Prostate gland (tissue), 2 donors: ENCODE measurements at places on chromosomes 7 and 10. TPM values are rescaled to one million over a fixed set of nuclear protein-coding genes. Genes with fewer than 3 reads are reported as not detected.

DNA sequence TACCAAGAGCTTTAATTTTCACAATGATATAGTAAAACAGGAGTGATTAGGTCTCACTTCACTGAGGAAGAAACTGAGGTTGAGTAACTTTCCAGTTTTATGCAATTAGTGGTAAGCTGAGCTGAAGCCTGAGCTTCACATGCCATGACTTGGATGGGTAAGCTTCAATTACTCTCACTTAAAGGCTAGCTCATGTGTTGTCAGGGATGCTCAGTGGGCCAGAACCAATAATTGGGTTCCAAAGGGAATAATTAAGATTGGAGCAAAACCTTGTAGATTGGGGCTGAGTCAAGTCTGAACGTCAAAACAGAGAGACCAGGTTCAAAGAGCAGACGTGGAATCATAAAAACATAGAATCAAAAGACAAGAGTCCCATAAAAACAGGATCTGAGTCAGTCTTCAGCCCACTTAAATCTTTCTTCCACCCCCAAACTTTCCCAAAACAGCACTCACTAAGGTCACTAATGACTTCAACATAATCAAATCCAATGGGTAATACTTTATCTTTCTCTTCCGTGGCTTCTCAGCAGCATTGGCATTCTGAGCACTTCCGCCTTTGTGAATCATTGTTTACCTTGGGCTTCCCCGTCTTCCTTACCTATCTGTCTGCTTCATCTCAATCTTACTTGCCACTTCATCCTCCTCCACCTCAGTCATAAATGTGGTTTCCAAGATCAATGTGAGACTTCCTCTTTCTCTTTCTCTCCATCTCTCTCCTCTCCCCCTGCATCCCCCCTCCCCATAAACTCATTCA is 23.0 kb upstream of the EGFR start:
- no peaks in the 10 kb centered on the region for H3K27me3 ChIP-seq
- H3K36me3 ChIP-seq = no peaks in the 10 kb centered on the region
- peak; percentile 61 for DNase-seq
- peaks cover 7% of the 10 kb centered on the region for H3K4me1 ChIP-seq
- no peak overlapping the region for H3K27ac ChIP-seq

- H3K27me3 ChIP-seq = no peaks in the 10 kb centered on the region
- no peak overlapping the region for H3K27ac ChIP-seq
- H3K36me3 ChIP-seq = no peaks in the 10 kb centered on the region
- no peak for DNase-seq
- no peaks in the 10 kb centered on the region for H3K4me1 ChIP-seq
Observed at GRCh38 chr7:80967071-80967916, 48.4 kb upstream of the SEMA3C start.

DNA sequence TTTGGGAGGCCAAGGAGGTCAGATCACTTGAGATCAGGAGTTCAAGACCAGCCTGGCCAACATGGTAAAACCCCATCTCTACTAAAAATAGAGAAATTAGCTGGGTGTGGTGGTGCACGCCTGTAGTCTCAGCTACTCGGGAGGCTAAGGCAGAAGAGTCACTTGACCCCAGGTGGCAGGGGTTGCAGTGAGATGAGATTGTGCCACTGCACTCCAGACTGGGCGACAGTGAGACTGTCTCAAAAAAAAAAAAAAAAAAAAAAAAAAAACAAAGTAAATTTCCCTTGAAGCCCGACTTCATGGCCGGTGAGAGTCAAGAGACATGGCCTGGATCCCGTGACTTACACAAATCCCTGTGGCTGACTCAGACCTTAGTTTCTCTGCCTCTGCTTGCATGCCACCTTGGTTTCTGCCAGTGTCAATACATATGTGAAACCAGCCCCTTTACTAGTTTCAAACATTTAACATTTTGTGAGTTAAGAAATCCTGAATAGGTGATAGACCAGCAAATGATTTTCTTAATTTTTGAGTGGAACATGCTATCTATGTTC is 62.8 kb downstream of the ZEB1 start:
- DNase-seq = no peak
- H3K27ac ChIP-seq = no peak overlapping the region
- no peaks in the 10 kb centered on the region for H3K27me3 ChIP-seq
- no peaks in the 10 kb centered on the region for H3K4me1 ChIP-seq
- no peak overlapping the region for H3K4me3 ChIP-seq

DNA sequence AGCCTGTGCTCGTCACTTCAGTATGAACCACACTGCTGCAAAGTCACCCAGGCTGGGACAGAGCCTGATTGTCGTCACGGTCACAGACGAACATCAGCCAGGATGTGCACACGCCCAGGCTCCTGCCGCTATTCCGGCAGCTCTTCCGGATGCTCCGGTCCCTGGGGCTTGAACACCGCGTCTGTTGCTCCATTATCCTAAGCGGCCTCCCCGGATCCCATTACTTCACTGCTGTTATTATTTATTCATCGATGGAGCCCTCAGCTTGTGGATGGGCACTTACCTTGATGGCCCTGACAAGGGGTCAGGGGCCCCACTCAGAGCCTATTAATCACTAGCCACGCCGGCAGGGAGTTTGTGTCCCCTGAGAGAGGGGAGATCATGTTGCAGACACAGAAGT is 120.8 kb upstream of the PCBD1 start:
- no peaks in the 10 kb centered on the region for H3K4me1 ChIP-seq
- no peak overlapping the region for H3K4me3 ChIP-seq
- DNase-seq = no peak
- H3K27me3 ChIP-seq = no peaks in the 10 kb centered on the region
- no peak overlapping the region for H3K27ac ChIP-seq

CLCN1 gene
- total RNA-seq = 0.23 TPM

EN2 gene
- total RNA-seq = 0.45 TPM

DNA sequence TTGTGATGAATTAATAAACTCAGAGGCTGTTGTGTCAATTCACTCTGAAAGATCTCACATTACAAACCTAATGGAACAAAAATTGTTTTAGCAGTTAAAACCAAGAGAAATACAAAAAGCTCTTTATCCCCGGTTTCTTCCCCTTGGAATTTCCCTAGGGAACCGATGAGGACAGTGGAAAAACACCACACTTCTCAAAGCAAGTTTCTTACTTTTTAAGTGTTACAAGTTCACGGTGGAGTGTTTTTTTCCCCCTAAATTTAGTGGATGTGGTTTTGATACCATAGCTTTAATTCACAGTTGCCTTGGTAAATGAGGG is 10.3 kb downstream of the BAMBI start:
- no peak overlapping the region for H3K4me3 ChIP-seq
- H3K27me3 ChIP-seq = no peaks in the 10 kb centered on the region
- H3K4me1 ChIP-seq = no peaks in the 10 kb centered on the region
- no peak overlapping the region for H3K27ac ChIP-seq
- no peaks in the 10 kb centered on the region for H3K36me3 ChIP-seq

GRCh38 chr7:27176962-27177794 is 3.1 kb upstream of the HOXA10 start:
- no peaks in the 10 kb centered on the region for H3K36me3 ChIP-seq
- DNase-seq = no peak
- peak overlapping the region; percentile 96 for H3K27ac ChIP-seq
- H3K4me3 ChIP-seq = peak overlapping the region; percentile 61
- no peaks in the 10 kb centered on the region for H3K27me3 ChIP-seq
- H3K4me1 ChIP-seq = no peaks in the 10 kb centered on the region

DNA sequence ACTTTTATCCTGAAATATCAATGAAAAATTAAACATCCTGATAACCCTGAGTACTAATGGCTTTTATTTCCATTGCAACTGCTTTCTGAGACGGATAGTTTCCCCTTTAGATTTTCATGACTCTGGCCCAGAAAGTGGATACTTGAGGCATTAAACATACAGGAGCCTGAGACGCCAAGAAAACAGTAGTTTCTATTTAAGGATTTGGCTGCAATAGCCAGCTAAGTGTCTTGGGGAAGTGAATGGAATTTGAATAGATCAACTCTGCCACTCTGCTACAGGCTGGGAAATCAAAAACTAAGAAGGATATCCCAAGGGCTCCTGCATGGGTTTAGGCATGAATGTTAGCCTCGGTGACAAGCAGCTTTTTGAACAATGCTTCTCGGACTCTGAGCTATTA is 24.7 kb upstream of the GPAM start:
- no peak for DNase-seq
- no peaks in the 10 kb centered on the region for H3K4me1 ChIP-seq
- no peak overlapping the region for H3K27ac ChIP-seq
- H3K36me3 ChIP-seq = no peaks in the 10 kb centered on the region
